ENCODE measurements at places on chromosomes 12 and 14.

GRCh38 chr12:111436811-111437210, 31.1 kb downstream of the SH2B3 start:
- no peak for DNase-seq

DNA sequence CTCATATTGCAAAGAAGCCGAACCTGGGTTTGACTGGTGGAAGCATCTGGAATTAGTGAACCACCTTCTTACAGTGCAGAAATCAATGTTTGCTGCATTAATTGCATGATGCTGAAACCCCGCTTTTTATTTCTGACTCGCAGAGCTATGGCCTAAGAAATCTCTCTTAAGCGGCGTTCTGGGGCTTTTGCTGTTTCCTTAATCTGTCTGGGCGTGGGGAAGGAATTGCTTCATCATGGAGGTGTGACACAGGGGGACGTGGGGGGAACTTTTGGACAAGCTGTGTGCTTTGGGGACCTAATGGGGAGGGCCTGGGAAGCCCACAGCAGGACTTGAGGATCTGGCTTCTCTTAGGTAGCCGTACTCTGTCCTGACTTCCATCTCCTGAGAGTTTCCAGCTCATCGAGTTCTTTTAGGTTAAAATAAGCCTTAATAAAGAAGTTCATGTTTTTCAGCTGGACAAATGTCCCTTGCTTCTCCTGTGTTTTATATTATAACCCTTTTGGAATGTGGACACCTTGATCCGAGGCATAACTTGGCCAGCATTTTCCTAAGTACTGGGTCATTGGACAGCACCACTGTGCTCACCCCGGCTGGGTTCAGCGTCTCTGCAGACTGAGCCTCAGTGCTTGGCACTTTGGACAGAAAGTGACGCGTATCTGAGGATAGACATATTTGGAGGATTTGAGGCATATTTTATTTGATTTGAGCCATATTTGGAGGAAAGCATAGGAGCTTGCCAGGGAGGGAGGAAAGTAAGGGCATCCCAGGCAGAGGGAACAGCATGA, 192.1 kb upstream of the MYL2 start:
- no peak for DNase-seq

DNA sequence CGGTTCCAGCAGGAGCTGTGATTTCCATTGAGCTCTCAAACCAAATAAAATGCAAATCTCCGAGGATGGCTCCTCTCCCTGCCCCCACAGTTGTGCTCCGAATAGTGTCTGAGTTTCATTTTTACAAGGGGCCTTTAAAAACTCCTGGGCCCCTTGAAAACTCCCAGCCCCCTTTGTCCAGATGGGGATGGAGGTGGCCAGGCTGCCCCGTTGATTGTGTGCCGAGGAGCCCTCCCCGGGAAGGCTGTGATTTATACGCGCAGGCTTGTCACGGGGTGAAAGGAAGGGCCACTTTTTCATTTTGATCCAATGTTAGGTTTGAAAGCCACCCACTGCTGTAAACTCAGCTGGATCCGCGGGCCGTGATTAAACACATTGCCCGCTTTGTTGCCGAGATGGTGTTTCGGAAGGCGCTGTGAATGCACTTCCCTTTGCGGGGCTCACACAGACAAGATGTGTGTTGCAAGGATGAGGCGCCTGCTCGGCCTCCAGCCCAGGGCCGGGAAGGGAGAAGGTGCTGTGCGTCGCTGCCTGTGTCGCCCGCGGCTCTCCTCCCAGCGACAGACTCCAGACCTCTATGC, 98.8 kb downstream of the TMEM132C start:
- no peak for DNase-seq

DNA sequence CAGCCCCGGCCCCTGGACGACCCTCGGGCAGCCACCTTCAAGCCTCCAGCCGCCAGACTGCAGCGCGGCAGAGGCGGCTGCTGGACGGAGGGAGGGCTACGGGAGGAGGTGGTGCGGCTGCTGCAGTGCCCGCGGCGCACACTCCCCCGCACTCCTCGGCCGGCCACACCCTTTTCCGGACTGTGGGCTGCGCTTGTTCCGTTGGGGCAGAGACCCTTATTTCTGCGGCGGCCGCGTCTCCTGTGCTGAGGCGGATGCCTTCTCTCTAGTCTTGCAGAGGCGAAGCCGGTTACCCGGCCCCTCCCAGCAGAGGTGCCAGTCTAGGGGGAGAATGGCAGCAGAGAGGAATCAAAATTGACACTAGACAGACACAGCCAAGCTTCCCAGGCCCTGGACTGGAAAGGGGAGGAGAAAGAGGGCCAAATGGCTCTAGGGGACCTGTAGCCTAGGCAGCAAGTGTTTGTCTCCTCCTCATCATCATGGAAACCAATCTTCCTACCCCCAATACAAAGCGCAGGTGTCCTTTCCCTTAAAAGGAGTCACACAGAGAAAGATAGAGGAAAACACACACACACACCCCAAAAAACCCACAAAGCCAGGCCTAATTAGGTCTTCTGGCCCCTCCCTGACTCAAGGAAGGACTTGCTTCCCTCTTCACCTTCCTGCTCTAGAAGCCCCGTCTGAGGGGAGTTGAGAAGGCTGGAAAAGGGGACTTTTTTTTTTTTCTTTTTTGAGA, 1.3 kb downstream of the ESYT1 start:
- peak; percentile 37 for DNase-seq

DNA sequence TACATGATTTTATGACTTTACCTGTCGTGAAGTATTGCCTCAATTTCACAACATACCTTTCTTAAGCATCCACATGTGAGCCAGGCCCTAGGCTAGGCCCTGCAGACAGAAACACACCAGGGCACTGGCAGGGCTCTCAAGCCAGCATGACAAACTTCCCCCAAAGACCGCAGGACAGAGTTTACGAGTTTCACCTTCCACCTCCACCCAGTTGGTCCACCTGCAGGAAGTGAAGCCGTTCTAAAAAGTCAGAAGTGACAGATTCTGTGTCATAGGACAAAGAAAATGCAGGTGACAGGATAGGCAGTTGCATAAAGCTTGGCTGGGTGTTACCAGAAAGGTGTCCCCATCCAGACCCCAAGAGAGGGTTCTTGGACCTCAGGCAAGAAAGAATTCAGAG, 382.3 kb downstream of the PCNX1 start:
- DNase-seq: no peak

DNA sequence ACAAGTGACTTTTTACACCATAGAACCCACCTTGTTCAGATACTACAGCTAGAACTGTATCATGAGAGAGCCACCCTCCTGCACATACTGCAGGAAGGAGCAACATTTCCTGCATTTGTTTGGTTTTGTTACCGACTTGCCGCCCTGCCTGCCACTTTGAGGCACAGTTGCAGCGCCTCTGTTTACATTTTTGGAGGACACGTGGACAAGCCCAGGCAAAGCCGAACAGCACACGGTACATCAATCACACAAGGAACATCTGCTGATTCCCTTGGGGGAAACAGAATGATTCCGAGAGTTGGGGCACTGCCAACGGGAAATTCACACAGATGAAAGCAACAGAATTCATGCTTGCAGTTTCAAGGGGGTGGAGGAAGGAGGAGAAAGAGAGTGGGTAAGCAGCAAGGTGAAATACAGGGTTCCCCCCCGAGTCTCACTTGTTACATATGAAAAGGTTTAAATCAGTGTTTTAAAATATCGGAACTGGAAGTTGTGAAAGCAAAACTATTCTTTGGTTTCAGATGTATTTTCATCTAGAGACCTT, 110.7 kb downstream of the BTG1 start:
- peak; percentile 17 for DNase-seq

- no peak for DNase-seq
These were observed 13.5 kb downstream of the ATP2B1 start for GRCh38 chr12:89695100-89695499.

DNA sequence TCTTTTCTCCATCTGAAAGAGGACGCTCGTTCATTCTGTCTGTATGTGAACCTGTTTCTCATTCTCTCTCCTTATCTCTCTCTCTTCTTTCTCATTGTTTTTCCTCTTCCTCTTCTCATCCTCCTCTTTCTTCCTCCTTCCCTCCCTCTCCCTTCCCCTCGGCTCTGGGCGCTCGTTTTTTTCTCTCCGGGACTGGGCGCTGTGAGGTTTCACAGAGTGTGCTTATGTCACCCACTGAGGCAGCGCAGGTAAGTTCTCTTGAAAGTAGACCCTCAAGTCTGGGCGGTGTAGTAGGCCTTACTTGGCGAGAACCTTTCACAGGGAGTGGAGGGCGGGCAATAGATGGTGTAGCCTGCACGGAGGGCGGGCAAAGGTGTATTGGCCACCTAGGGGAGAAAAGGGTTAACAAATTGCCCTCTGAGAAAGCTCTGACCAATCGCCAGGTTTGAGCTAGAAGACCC, 4.5 kb upstream of the SIX1 start:
- no peak for DNase-seq

- no peak for DNase-seq
These were observed at the start of gene ASPG for GRCh38 chr14:104085032-104085888. ASPG (plus strand) TSS chr14:104085700; CDS start chr14:104085771, 71 bp downstream.

- no peak for DNase-seq
These were observed 12.0 kb upstream of the PRIMA1 start for GRCh38 chr14:93799989-93800921.

GRCh38 chr12:99370421-99371138, 277.0 kb upstream of the GARIN6 start:
- DNase-seq: no peak

DNA sequence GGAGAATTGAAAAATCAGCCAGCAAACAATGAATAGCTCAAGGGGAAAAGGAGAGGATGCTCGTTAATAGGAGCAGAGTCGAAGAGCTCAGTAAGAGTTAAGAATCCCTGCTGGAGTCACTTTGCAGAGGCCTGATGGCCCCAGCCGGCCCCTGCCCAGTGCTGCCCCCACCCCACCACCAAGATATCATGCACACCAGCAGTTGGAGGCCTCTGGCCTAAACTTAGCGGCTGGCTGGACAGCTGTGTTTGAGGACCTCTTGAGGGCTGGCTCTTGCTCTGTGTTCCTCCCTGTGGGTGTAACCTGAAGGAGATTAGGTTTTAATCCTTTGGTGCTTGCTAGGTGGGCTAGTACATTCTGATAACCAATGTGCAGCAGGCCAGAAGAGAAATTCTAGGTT, 142.0 kb downstream of the PLXNC1 start:
- peak; percentile 70 for DNase-seq

GRCh38 chr14:104114421-104115130, 23.8 kb upstream of the KIF26A start:
- no peak for DNase-seq

- no peak for DNase-seq
These were observed 58.4 kb downstream of the PTHLH start for GRCh38 chr12:27913999-27914614.

DNA sequence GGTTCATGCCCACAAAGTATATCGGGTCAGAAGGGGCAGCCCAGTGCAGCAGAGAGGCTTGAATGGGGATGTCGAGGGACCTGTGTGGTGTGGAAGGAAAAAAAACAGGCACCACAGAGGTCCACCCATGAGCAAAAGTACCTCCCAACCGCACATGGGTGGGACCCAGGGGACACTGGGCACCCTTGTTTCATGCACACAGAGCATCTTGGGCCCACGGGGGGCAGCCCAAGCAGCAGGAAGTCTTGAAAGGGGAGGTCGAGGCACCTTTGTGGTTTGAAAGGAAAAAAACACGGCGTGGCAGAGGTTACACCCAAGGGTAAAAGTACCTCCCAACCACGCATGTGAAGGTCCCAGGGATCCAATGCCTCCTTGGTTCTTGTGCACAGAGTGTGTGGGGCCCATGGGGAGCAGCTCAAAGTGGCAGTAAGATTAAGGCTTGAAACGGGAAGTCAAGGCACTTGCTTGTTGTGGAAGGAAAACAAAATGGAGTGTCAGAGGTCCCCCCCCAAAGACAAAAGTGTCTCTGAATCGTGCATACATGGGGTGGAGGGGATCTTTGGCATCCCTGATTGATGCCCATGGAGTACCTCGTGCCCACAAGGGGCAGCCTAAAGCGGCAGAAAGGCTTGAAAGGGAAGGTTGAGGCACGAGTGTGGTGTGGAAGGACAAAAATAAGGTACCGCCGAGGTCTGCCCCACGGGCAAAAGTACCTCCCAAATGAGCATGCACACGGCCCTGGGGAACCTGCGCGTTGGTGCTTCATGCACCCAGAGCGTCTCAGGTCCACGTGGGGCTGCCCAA, 575.5 kb downstream of the ALG10 start:
- DNase-seq: no peak

DNA sequence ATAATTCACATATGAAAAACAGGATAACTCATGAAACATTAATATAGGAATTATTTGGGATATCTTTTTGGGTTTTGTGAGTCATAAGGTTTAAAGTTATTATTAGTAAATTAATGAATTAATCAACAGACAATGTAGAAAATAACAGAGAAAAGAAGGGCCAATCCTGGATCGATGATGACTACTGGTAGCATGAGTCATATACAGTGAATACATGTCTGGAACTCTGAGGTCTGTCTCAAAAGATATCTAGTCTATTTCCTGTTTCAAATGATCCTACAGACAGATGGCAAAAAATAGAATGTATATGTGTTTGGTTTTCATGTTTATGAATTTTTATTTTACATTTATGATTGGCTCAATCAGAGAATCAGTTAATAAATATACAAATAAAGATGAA, 86.4 kb upstream of the RTL1 start:
- DNase-seq: no peak

DNA sequence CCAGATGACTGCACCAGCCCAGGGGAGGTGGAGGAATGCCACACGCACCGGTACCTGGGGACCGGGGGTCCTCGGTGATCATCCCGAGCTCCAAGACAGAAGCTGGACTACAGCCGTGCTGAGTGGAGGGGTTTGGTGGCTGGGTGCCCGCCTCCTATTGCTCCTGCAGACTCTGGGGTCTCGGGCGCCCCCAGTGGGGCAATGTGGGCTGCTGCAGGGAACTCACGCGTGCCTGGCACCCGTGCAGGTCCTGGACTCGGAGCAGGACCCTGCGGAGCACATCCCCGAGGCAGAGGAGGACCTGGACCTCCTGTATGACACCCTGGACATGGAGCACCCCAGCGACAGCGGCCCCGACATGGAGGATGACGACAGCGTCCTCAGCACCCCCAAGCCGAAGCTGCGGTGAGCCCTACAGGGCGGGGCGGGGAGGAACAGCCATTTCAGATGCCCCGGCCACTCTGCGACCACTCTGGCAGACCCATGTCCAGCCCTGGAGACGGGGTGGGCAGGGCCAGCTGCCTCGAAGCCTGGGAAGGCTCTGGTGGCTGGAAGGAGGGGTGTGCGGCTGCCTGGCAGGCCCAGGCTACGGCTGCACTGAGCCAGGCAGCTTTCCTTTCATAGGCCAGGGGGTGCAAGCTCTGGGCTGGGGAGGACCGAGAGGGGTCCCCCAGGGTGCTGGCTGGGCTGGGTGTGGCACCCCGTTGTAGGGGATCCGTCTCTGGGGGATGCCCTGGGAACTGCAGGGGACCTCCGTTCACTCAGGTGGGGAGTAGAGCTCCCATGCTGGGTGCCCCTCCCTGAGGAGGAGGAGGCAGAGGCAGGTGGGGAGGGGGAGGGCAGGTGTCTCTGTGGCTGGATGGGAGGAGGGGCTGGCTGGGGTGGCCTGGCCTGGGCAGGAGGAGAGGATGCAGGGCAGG, 21.6 kb upstream of the TEX22 start:
- no peak for DNase-seq
